ENCODE measurements at places on chromosomes 5 and 9. TPM values are rescaled to one million over a fixed set of nuclear protein-coding genes. Genes with fewer than 3 reads are reported as not detected.

The ORM1 gene
- not detected for total RNA-seq

The PAPPA gene
- 1.6 TPM for total RNA-seq

The LRRC14B gene
- not detected for total RNA-seq

The NUTM2G gene
- total RNA-seq: not detected

The CCDC152 gene
- total RNA-seq: 0.09 TPM

The CKMT2 gene
- total RNA-seq: 2.0 TPM

The ORM2 gene
- not detected for total RNA-seq

The FCN2 gene
- total RNA-seq: not detected

The GRHPR gene
- total RNA-seq: 78.4 TPM

DNA sequence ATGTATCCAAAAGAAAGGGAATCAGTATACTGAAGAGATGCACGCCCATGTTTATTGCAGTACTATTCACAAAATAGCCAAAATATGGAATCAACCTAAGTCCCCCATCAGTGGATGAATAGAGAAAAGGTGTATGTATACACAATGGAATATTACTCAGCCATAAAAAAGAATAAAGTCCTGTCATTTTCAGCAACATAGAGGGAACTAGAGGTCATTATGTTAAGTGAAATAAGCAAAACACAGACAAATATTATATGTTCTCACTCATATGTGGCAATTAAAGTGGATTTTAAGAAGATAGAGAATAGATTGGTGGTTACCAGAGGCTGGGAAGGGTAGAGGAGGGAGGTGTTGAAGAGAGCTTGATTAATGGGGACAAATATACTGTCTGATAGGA is 88.6 kb downstream of the NIPBL start:
- no peak for DNase-seq

- no peak for DNase-seq
Measured at GRCh38 chr5:20032896-20033295, 44.9 kb upstream of the CDH18 start.

GRCh38 chr9:92480986-92481633 is 1.2 kb downstream of the ASPN start:
- no peak for DNase-seq

- DNase-seq: peak; percentile 22
Measured at GRCh38 chr5:616484-617039, 4.4 kb downstream of the CEP72 start.

GRCh38 chr5:103232393-103232999 is 26.1 kb upstream of the MACIR start:
- DNase-seq: no peak

DNA sequence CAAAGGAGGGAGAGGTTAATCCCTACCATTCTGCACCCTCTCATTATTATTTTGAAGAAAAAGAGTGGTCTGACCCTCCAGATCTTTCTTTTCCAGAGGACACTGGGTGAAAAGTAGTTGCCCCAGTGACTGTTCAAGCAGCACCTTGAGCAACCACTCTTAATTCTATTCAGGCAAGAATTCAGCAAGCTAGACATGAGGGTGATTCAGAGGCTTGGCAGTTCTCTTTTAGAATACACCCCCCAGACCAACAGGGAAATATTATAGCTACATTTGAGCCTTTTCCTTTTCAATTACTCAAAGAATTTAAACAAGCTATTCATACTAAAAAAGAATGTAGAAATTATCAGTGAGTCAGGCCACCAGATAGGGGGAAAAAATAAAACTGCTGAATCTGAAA is 178.3 kb downstream of the MRPS30 start:
- no peak for DNase-seq

GRCh38 chr5:132411304-132412013 is 41.9 kb downstream of the SLC22A5 start:
- DNase-seq: peak; percentile 70

- no peak for DNase-seq
Measured at GRCh38 chr9:9750719-9751118, 862.1 kb downstream of the PTPRD start.

GRCh38 chr5:178394074-178394473 is 161.5 kb upstream of the PHYKPL start:
- DNase-seq: no peak

DNA sequence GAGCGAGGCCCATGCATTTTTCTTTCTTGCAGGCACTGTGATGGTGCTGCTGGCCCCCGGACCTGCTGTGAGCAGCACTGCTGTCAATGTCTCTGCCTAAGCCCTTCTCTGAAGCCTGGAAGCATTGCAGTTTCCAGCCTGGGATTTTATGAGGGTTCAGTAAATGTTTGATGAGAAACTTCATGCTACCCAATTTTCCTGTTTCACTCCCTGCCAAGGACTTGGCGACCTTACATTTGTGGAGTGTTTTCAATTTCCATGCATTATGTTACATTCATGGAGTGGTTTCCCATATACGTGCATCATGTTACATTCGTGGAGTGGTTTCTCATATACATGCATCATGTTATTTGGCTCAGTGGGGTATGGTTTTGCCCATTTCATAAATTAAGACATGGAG is 90.7 kb upstream of the PTCH1 start:
- no peak for DNase-seq

- DNase-seq: no peak
Measured at GRCh38 chr9:74521009-74521408, 23.9 kb downstream of the RORB start.

DNA sequence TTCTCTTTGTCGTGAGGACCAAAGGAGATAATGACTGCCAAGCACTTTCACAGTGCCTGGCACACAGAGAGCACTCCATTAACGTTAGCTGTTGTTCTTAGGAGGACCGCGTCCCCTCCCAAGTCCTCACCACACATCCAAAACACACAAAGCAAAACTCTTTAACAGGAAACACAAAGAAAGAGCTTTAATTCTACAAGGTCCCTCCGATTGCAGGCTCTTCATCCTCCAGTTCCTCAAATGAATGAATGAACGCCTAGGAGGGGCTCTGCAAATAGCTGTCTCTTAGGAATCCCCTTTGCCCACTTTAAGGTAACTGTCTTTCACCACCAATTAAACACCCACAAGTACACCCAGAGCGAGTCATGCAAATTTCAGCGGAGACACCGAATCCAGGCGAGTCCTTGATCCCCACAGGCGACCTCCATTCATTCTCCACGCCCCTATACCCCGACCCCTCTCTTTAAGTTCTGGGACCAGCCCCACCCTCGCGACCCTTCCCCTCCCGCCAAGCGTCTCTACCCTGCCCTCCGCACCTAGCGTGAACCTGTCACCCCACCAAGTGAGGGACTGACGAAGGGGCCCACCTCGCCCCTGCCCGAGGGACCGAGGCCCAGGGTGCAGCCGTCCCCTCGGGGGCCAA is 644 bp downstream of the TSC1 start:
- DNase-seq: no peak

GRCh38 chr5:40029711-40030495 is 605.1 kb upstream of the DAB2 start:
- DNase-seq: no peak

- no peak for DNase-seq
Measured at GRCh38 chr5:55072666-55073065, 29.8 kb upstream of the GZMA start.

- no peak for DNase-seq
Measured at GRCh38 chr9:96449523-96449844, 485 bp upstream of the HABP4 start.

DNA sequence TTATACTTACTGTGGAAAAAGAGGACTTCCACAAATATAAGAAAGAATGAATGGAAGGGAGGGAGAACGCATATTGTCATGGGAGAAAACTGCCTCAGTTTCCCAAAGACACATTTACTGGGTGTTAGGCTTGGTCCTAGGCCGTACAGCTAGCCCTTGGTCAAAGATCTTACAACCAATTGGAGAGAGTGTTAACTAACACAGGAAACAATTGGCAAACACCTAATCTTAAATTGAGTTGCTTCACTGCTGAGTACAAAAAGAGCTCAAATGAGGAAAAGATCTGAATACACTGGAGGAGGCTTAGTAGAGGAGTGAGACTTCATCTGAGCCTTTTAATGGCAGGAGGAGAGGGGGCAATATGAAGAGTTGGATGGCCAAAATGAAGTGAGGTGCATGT is 161.7 kb downstream of the GLIS3 start:
- DNase-seq: no peak

GRCh38 chr5:154860765-154861164 is 2.3 kb downstream of the CNOT8 start:
- no peak for DNase-seq

DNA sequence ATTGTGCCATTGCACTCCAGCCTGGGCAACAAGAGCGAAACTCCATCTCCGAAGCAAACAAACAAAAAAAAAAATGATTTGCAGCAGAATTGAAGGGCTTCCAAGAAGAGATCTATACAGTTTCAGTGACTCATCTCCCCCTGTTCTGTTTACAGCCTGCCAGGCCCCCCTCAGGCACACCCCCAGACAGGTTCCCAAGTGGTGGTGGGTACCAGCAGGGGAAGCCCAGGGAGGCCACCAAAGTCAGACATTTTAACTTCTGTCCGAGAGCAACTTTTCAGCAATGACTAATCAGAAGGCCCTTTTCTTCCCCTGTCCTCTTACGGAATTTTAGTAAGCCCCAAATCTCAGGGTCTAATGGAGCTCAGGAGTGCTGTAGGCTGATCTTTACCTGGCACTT is 98.7 kb downstream of the PAX5 start:
- no peak for DNase-seq

DNA sequence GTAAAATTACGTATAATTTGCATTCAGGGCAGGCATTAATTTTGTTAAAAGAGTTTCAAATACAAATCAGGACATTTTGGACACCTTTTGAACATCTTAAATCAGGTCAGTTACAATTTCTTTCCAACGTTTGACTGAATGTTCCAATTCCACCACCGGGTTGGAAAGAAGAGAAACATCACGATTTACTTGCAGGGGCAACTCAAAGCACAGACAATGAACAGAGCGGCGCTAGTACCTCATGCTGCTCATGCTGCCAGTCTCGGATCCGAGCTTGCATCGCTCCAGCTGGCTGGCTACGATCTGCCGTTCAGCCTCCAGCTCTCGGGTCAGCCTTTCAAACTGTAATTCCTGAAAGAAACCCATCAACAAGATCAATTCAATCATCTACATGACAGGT is 339.5 kb downstream of the CTNND2 start:
- no peak for DNase-seq

DNA sequence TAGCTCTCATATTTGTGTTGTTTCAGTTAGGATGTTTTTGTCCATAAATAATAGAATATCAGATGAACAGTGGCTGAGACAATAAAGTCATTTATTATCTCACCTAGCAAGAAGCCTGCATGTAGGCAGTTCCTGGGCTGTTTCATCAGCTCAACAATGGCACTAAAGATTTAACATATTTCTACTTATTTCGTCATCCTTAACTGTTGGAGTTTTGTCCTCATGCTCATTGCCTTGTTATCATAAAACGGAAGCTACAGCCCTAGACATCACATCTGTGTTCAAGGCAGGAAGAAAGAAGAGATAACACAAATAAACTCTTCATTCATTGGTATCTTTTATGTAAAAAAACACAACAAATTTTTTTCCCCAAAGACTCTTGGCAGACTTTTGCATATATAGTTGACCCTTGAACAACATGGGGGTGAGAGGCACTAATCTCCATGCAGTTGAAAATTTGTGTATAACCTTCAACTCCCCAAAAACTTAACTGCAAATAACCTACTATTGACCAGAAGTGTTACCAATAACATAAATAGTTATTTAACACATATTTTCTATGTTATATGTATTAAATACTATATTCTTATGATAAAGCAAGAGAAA is 277.2 kb upstream of the ADRA1B start:
- DNase-seq: no peak

- no peak for DNase-seq
Measured at GRCh38 chr5:39469777-39470415, 45.1 kb upstream of the DAB2 start.

- no peak for DNase-seq
Measured at GRCh38 chr9:84239343-84239742, 101.2 kb downstream of the SLC28A3 start.

DNA sequence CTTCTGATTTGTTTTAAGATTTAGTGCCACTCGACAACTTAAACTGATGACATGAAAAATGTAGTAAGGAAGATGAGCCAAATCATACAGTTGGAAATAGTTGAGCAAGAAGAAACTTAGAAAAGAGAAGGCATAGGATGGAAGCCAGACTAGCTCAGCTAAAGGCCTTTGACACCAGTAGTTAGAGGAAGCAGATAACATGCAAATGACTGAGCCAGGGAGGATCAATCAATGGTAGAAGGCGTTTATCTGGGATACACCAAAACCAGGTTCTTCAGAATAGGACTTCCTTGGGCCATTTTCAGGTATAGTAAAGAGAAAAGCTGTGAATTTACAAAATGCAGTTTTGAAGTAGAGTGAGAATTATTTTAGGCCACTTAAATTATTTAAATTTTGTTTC is 3.2 kb downstream of the TDRD7 start:
- no peak for DNase-seq

- DNase-seq: no peak
Measured at GRCh38 chr5:110413856-110414255, 312.6 kb downstream of the TMEM232 start.

DNA sequence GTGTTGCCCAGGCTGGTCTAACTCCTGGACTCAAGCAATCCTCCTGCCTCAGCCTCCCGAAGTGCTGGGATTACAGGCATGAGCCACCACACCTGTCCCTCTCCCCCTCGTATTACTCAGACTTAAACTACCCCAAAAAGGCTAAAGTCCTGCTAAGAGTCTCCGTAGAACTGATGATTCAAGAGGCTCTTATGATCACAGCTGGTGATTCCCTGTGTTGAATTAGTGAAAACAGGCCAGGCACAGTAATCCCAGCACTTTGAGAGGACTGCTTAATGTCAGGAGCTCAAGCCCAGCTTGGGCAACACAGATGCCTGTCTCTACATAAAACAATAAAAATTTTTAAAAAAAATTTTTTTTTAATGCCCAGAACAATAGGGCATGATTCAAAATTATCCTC is 9.2 kb downstream of the CDC26 start:
- no peak for DNase-seq

- DNase-seq: no peak
Measured at GRCh38 chr5:138949988-138950387, 74.9 kb upstream of the LRRTM2 start.

DNA sequence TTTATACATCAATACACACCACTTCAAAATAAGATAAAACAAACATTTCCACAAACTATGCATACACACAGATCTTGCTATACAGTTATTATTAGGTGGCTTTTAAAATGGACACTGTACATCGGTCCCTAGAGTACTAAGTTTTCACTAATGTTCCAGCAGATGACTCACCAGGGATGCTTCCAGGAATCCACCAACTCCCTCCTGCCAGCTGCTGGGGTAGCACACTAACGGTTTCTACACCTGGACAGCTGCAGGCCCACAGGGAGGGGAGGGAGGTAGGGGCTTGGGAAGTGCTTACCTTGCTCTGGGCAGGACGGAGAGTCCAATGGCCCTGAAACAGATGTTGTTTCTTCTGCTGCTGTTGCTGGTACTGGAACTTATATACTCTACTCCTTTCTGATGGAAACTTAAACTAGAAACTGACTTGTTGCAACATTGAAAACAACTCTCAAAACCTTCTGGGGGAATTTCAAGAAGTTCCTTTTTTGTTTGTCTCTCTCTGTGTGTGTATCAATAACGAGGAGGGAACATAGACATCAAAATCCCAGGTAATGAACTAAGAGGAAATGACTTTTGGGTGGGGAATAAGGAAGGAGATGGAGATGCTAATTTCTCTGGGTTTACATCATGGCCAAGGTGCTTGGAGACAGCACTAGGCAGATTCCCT is at the start of gene IL12B:
Gene IL12B, minus strand, starts transcription at position 357 of the 670 bp plus-strand sequence. CDS start 3,705 bp downstream, outside the sequence.
- DNase-seq: no peak
